ENCODE measurements at places on chromosomes 7 and 10.

DNA sequence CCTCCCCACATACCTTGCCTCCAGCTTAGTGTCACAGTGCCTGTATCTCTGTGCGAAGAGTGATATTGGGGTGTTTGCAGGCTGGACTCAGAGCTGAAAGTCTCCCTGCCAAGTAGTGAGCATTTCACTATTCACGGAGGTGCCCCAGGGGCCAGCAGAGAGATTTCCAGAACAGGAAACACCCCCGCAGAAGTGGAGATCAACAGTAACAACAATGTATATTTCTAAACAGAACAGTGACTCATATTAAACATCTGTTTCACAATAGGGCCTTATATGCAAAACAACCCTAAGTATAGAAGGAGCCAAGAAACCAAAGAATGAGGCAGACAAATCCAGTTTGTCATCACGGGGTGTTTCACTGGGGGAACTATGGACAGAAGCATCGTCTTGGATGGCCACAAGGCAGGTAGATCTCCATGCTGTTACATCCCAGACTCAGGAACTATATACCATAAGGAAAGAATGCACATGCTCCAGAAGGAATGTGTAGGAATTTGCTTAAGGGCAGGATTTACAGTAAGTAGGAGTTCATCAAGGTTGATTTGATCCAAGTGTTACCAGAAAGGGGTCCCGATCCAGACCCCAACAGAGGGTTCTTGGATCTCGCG is 29.3 kb upstream of the CCL24 start:
- no peak for DNase-seq

- no peak for DNase-seq
These were observed 145.6 kb downstream of the GLCCI1 start for GRCh38 chr7:8114175-8114574.

DNA sequence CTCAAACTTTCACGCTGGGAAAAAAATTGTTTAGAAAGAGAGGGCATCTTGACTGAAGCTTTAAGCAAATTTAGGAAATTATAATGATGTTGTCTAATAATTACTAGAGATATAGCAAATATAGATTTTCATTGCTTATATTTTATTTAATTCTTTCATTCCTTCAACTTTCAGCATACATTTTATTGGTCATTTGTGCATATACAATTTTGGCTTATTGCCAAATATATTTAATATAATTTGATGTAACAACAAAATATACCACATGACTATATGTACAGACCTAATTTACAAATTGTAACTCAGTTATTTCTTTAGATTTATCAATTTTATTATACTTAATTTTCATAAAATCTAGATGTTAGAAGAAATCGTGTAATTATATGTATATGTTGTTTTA is 390.1 kb downstream of the ATRNL1 start:
- DNase-seq: no peak

GRCh38 chr10:73859428-73859783 is 14.9 kb downstream of the CAMK2G start:
- no peak for DNase-seq

DNA sequence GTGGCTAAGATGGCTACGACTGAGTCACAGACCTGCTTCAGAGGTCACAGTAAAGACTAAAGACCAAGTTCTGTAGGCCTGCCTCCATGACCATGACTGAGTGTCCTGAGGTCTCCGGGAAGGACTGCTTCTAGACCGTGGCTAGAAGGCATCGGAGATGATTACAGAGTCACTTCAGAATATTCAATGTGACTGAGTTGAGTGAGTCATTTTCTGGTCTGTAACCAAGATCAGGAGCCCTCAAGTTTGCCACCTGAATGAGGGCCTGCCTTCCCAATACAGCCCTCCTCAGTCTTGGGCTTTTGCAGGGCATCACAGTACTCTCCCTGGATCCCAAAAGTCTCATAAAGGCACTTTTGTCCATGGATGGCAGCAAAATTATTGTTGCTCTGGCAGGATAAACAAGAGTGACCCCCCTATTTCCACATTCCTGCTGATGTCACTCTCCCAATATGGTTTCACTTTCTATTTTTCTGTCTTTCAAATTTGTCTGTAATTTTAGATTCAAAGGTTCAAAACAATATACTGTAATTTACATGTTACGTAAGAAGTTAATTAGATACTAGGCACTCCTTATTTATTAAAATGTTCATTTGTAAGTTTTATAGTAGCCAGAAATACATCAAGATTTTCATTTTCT is 47.7 kb upstream of the ZNF92 start:
- no peak for DNase-seq

- no peak for DNase-seq
These were observed 119.3 kb upstream of the TCERG1L start for GRCh38 chr10:131430716-131431412.

DNA sequence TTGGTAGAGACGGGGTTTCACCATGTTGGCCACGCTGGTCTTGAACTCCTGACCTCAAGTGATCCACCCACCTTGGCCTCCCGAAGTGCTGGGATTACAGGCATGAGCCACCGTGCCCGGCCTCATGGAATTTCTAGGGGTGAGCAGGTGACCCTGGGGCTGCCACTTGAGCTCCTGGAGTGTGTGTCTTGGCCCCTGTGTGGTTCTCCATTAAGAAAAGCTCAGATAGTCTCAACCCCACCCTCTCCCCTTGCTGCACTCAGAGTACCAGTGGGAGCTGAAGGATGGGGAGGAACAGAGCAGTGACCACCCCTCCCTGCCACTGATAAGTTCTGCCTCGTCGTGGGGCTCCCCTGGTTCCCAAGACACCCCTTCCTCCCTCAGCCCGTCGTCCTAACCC is 45.3 kb downstream of the RCC1L start:
- no peak for DNase-seq

GRCh38 chr7:145909991-145910513 is 206.5 kb upstream of the CNTNAP2 start:
- no peak for DNase-seq

- no peak for DNase-seq
These were observed 21.7 kb upstream of the PFKP start for GRCh38 chr10:3045471-3046209.

DNA sequence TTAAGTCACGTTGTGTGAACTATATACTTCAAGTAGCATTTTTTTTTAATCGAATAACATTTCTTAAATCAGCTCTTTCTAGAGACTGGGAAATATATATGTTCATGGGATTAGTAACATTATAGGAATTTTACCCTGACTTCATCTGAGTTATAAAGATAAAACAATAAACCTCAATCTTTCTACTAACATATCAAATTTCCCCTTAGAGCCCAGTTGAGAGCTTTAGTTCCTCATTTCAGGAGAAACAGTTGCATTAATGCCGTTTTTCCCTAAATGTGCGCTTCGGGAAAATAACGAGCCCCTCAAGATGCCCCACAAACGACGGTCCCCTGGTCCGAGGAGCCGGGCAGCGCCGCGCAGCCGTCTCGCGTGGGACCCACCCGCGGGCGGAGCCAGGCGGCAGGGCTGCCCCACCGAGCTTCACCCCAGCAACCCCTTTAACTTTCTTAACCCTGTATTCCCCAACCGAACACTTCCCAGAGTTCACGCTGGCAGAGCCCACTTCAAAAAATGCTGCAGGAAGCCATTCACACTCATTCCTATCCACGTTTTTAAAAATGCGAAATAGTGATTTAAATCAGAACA is 152.5 kb upstream of the YAE1 start:
- no peak for DNase-seq

GRCh38 chr7:156082048-156083040 is 270.1 kb upstream of the SHH start:
- no peak for DNase-seq

DNA sequence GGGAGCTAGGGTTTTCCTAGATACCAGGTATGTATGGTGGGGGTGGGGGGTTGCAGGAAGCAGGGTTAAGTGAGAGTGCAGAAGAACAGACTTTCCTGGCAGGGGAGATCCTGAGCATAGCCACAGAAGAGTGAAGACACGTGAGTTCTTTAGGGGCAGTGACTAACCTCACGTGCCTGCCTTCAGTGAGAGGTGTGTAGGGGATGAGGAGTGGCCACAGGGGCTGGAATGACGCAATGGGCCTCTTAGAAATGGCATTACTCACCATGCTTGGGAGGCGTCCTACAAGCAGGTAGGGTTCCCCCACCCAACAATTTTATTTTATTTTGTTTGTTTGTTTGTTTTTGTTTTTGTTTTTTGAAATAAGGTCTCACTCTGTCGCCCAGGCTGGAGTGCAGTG is 698.6 kb upstream of the NRP1 start:
- no peak for DNase-seq

DNA sequence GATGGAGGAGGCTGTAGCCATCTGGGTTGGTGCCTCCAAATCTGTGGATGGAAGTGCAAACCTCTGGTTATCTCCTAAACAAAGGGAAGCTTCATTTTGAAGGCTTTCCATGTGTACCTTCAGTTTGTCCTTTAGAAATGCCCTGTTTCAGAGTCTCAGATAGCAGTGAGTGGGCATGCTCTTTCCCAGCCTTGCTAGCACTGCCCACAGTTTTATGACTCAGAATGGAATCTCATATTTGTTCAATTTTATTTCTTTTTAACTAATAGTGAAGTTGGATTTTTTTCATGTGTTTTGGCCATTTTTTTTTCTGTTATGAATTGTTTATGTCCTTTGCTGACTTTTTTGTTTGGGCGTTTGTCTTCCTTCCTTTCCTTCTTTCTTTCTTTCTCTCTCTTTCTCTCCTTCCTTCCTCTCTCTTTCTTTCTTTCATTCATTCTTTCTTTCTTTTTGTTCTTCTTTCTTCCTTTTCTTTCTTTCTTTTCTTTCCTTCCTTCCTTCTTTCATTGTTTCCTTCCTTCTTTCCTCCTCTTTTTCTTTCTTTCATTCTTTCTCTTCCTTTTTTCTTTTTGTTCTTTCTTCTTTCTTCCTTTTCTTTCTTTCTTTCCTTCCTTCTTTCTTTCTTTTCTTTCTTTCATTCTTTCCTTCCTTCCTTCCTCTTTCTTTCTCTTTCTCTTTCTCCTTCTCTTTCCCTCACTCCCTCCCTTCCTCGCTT is 25.6 kb downstream of the PRF1 start:
- no peak for DNase-seq

DNA sequence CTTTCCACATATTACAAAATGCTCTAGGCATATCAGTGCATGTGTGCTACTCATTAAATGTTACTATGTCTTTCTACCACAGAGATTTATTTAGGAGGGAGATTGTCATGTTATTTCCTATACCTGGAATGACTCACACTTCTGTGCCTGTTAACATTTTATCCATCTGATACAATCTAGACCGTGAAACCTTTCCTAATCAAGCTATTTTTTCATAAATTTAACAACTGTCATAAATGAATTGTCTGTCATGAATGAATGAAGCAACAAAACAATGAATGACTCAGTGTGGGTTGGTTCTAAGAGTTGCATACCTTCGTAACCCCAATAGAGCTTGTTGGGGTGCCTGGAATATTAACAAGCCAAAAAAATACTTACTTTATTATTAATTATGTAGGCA is 554.3 kb downstream of the GRM8 start:
- DNase-seq: no peak

- no peak for DNase-seq
These were observed 84.4 kb upstream of the SHH start for GRCh38 chr7:155896531-155897263.

GRCh38 chr7:75638594-75639070 is 100.1 kb downstream of the HIP1 start:
- DNase-seq: no peak

- DNase-seq: no peak
These were observed 284.4 kb downstream of the TCF7L2 start for GRCh38 chr10:113234481-113234880.

DNA sequence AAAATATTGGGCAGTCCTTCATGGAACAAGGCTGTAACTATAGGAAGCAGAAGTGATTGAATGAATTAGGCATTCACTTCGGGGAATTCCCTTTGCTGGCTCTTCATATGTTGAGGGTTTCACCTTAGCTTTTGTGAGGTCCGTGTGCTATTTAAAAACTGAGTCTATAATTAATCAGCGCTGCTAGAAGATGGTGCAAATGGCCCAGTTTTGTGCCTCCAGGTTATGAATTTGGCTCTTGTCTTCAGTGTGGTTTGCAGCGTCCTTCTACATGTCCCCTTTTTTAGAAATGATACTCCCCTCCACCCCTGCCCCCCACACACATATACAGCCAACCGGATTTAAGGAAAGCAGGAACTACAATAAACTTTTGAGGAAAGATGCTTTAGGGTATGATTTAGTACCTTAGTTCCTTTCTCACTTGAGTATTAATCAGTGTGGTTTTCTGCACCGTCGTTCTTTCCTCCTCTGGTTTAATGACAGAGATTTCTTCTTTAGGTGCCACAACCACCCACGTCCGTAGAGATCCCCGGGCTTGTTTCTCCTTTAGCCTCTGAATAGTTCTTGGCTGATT is 110.6 kb upstream of the SAMD8 start:
- DNase-seq: no peak

- no peak for DNase-seq
These were observed 10.3 kb upstream of the OGDH start for GRCh38 chr7:44595934-44596635.

- DNase-seq: no peak
These were observed 110.1 kb downstream of the ACTR3B start for GRCh38 chr7:152869677-152870051.

GRCh38 chr10:44933451-44934321 is 22.5 kb downstream of the TMEM72 start:
- no peak for DNase-seq

- no peak for DNase-seq
These were observed 140.6 kb downstream of the ALOX5 start for GRCh38 chr10:45514291-45515270.

DNA sequence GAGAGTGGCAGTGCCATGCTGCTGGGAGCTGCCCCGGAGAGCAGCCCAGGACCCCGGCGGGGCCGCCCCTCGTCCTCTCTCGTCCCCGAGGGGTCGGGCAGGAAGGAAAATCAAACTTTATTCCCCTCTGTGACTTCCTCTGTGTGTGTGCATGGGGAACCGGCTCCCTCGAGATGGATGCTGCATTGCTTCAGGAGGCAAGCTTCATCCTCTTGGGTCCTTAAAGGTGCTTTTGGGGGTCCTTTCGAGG is 726 bp downstream of the MCU start:
- no peak for DNase-seq

- no peak for DNase-seq
These were observed 11.5 kb downstream of the GTF2IRD1 start for GRCh38 chr7:74464931-74465886.

DNA sequence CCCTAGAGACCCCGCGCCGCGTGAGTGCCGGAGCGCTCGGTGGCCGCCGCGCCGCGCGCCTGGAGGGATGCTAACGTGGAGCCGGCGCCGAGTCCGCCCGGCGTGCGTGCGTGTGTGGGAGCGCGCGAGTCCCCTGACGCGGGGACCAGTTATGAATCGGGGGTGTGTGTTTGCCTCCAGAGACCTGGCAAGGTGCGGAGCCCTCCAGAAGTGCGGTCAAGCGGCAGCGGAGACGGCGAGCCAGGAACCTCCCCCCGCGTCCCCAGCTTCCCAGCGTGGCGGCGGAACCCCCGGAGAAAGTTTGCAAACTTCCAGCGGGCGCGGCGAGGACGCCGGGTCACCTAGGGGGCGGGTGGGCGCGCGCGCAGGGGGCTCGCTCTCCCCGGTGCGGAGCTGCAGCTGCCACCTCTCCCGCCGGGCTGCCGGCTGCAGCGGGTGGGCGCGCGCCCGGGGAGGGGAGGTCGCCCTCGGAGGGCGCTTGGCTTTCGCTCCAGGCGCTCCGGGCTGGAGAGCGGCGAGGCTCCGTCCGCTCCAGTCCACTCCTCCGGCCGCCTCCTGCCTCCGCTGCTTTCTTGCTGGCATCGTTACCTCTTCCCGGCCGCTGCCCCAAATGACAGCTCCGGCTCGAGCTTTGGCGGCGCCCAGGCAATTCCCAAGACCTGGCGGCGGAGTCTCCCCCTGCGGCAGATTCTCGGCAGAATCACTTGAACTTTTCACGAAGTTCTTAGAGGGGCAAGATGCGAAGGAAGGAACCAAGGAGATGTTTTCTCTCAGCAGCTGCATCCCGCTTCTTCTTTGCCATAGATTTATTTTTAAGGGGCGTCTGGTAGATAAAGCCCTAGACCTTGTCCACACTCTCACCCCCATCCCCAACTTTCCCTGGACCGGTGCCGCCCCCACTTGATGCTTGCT is 2.3 kb upstream of the CREB5 start:
- no peak for DNase-seq

All from stimulated activated CD8-positive, alpha-beta memory T cell treated with anti-CD3 and anti-CD28 coated beads, Interleukin-12 subunit alpha, Interleukin-12 subunit beta, amount 100 ng/mL, for 4 hours (primary cell).